ENCODE measurements at places on chromosomes 3 and 15.

GRCh38 chr3:183148056-183148455 is 14.5 kb downstream of the LAMP3 start:
- no peak for DNase-seq

GRCh38 chr3:185362850-185363661 is at the start of gene MAP3K13:
TSS of gene MAP3K13 (plus strand) at chr3:185363136. CDS start at chr3:185428582, 65,446 bp downstream.
- DNase-seq: no peak

DNA sequence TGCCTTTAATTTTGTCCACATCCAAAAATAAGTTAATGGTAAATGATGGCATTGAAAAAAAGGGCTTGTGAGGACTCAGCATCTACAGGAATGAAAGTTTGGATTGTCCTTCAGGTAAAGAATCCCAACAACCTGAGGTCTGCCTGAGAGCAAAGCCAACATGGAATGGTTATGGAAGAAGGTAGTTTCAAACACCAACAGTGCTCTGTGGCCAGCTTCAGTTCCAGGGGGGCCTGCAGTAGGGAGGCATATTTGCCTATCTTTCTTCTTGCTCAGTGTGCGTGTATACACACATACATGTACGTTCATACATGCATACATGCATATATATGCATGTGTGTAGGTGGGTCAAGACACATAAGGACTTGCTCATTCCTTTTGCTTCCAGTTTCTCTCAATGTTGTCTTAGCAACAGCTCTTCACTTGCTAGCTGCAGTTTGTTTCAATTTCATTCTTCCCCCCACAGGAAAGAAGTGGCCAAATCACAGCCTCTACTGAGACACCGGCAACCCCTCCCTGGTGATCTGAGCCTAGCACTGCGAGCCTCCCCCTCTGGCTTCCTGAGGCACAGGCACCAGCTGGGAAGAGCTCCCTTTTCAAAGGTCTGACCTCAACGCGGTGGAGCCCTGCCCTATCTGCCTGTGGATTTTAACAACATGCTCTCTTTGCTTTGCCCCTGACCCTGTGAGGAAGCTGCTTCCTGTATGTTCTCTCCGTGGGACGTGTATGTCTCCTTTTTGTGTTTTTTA is 146.2 kb downstream of the KLF13 start:
- no peak for DNase-seq

GRCh38 chr3:189460511-189460910 is 170.7 kb upstream of the TP63 start:
- DNase-seq: no peak

GRCh38 chr3:95343228-95343627 is 1280.4 kb downstream of the NSUN3 start:
- DNase-seq: no peak

- no peak for DNase-seq
Measured at GRCh38 chr3:125381314-125381713, 6.2 kb upstream of the ZNF148 start.

GRCh38 chr3:46930166-46930944 is 46.2 kb downstream of the CCDC12 start:
- DNase-seq: no peak

DNA sequence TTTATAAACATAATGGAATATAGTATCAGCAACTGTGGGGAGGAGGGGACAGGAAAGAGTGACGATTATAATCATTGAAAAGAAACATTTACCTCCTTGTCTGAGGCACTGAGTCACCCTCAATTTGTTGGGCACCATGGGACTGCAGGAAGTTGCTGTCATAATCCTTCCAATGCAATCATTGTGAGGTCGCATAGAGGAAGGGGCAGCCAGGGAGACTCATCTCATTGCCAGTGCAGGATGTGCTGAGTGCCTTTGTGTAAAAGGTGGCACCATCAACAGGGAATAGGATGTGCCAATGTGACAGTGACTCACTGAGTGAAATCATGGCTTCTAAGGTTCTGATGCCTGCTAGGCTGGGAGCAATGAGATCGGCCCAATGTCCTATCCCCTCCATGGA is 300.4 kb upstream of the ADAMTS9 start:
- no peak for DNase-seq

DNA sequence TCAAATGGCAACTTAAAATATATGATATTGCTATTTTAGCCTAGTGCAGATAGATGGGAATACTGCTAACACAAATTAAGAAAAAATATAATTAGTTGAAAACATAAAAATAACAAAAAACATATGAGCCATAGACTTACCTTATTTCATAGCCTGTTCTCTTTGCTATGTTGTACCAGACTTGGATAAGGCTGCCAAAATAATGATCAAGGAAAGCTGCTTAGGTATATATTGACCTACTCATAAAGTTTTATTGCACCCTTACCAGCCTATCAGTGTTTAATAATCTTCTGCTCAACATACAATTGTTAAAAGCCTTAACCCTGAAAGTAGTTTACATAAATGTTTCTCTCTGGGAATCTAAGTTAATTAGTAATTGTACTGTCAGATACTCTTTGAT is at the start of gene SI:
Gene SI (minus strand): TSS at position 204 of the 400 bp plus-strand sequence. CDS start 2,484 bp downstream, outside the sequence.
- no peak for DNase-seq

GRCh38 chr3:85760342-85760741 is 801.6 kb downstream of the CADM2 start:
- DNase-seq: no peak

DNA sequence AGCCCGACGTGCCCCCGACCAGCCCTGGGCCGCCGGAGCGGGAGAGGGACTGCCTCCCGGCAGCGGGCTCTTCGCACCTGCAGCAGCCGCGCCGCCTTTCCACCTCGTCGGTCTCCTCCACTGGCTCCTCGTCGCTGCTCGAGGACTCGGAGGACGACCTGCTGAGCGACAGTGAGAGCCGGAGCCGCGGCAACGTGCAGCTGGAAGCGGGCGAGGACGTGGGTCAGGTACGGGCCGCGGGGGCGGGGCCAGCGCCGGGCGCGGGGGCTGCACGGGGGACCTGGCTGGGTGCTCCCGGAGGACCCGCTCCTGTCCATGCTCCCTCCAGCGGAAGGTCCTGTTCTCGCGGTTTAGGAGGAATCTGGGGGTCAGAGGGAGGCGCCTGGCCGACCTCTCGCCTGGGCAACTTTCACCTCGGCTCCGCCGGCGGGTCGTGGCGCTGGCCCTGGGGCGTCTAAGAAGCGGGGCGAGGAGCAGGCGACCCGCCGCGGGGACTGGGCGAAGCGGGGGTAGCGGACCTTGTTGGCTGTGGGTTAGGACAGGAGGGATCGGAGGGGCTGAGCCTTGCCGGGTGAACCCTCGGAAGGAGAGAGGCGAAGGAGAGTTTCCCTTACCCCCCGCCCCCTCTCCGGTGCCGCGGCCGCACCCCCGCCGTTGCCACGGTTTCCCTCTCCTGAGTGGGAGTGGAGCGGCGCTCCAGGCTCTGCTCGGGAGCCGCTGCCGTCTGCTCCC is 682 bp downstream of the ITPKA start:
- no peak for DNase-seq

- DNase-seq: no peak
Measured at GRCh38 chr3:34046154-34046553, 247.7 kb downstream of the PDCD6IP start.

DNA sequence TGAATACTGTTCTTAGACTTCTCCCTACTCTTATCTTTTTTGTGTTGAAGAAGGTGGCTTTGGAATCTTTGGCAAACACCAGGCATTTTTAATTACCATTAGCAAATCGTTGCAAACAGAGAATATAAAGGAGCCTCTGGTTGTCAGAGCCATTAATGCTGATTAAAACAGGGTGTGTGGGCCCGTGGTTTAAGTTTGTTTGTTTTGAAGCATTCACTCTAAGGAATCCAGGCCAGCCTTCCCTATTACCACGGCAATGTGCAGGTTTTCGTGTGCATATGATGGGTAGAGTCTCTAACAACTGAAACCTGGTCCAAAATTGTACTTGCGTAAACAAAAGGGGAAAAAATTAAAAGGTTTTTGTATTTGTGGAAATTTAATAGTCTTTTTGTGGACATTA is 141.2 kb upstream of the GMNC start:
- no peak for DNase-seq

DNA sequence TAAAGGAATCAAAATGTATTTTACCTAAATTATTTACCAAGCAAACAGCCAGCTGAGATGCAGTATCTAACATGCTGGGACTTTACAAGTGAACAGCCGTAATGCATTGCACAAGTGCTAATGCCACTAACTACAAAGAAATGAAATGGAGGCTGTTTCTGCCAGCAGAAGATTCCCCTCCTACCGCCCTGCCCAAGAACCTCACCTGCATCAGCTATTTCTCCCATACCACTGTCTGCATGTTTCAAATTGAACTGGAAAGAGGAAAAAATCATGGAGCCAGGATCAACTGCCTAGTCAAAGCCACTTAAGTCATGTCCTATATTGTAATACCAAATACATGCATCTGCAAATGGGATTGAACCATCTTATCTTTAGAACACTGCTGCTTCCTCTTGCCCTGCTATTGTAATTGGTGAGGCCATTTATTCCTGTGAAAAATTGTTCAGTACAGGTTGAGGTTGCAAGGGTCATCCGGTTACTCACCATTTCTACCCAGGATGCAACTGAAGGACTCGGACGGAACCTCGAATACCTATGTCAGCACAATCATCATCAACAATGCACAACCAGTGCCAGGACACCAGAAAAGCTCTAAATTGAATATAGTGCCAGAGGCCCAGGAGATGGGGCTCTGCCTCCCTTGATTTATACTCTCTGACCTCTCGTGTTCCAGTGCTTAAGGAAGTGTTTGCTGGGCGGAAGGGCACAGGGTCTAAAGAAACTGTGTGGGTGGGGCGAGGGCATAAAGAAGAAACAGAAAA is 27.5 kb downstream of the ANXA2 start:
- no peak for DNase-seq

DNA sequence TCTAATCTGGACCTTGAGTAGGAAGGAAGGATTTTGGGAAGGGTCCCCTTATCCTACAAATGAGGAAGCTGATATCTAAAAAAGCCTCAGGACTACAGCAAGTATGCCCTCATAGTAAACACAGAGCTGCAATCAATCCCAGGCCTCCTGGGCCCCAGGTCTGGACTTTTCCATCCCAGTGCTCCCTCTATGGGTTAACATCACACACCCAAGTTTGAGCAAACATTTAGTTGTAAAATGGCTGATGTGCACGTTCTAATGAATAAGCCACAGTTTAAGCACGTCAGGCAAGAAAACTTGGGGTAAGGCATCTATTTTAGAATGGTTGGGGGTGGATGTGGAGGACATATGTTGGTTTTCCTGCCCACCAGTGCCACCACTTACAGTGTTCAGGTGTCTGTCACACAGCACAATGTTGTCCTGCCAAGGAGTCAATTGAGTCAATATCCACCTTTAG is 44.3 kb upstream of the UBE2E1 start:
- DNase-seq: peak; percentile 20

- DNase-seq: no peak
Measured at GRCh38 chr3:118167571-118167970, 867.1 kb downstream of the IGSF11 start.

DNA sequence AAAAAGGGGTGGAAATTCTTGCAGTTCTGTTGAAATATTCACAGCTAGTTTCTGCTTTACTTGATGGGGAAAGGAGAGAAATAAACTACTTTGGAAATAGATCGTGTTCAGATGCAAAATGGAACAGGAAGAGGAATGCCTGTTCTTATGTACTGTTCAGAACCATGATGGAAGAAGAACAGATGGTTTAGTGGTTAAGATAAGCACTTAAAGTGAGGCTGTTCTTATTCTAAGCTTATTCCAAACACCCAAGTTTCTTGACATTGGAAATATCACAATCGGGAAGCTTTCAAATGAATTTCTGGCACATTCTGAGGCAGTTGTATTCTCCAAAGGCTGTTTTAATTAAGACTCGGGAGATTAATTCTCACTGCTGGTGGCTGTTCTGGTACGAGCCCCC is 228.5 kb downstream of the LSAMP start:
- DNase-seq: no peak

DNA sequence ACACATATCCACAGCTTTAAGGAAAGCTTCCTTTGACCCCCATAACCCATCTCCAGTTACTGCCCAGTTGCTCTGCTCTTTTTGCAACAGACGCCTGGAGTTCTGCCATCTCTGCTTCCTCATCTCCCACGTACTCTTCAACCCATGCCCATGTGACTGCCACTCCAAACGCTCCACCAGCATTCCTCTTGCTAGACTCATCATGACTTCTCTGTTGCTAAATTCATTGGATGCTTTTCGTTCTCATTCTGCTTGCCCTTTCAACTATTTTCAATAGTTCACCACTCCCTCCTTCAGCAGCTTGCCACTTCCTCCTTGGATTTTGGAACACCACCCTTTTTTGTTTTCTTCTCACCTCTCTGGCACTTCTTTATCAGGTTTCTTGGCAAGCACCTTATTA is 2.7 kb upstream of the KNSTRN start:
- DNase-seq: no peak

DNA sequence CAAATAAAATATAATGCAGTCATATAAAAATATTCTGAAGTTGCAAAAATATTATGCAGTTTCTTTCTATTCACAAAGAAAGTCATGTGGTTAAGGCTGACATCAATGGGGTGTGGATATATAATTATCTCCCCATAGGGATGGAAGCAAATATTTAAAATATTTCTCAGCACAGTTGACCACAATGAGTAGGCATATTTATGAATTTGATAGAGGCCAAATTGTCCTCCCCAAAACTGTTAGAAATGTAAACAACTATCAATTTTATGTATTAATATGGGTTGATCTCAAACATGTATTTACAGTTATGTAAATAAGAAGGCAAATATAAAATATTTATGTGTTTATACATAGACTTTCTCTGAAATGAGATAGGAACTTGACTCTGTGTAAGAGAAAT is 246.0 kb upstream of the CBLB start:
- no peak for DNase-seq

DNA sequence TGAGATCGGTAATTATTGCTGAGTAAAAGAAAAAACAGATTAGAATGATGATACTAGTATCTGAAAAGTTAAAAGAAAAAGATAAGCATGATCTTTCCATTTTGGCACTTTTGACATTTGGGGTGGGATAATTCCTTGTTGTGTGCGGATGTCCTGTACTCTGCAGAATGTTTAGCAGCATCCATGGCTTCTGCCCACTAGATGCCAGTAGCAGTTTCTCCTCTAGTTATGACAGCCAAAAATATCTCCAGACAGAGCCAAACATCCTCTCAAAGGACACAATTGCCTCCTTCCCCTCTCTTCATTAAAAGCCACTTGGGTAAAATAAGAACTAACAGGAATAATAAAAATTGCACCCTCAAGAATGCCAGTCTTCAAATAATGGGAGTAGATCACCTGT is 468.8 kb upstream of the GRM7 start:
- DNase-seq: no peak

DNA sequence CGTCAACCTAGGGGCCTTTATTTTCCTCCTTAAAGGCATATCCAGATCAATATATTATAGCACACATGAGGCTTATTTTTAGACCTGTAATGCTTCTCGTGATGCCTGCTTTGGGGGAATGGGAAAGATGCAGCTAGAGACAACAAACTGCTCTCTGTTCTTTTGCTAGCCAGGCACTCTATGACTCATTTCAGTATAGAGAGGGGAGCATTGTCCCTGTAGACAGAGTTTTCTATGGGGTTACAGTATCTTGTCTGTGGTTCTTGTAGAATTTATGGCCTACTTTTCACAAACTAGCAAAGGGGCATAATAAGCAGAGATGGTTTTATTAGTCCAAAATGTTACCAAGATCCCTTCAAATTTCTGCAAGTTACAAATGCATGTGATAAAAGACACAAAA is 305.6 kb downstream of the LSAMP start:
- no peak for DNase-seq

- DNase-seq: no peak
Measured at GRCh38 chr3:114718898-114719210, 425.0 kb downstream of the TIGIT start.

All from T-helper 1 cell (primary cell).